ENCODE measurements at places on chromosomes 2 and 18. TPM values are rescaled to one million over a fixed set of nuclear protein-coding genes. Genes with fewer than 3 reads are reported as not detected.

The FAM237A gene
- total RNA-seq, result not detected

GRCh38 chr2:199465390-199465789, 7.7 kb upstream of the SATB2 start:
- ATAC-seq, result no peak

DNA sequence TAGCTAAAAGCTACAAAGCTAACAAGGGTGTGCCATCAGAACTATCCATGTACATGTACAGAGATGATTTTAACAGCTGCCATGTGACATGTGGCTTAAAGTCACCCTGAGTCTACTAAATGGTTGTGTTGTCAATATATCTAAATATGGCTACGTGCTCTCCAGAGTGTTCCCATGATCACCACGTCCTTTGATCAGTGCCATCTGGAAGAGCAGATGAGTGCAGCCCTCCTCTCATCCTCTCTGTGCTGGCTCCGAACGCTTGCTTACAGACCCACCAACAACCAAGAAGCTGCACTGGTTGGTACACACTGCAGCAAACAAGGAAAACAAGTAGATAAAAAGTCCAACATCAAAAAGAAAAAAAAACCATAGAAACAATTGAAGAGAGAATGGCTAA, 88.6 kb upstream of the NARS1 start:
- ATAC-seq, result no peak

GRCh38 chr2:2704428-2705090, 373.5 kb upstream of the MYT1L start:
- no peak for ATAC-seq

- ATAC-seq, result no peak
Observed at GRCh38 chr2:226066391-226066790, 666.9 kb downstream of the NYAP2 start.

DNA sequence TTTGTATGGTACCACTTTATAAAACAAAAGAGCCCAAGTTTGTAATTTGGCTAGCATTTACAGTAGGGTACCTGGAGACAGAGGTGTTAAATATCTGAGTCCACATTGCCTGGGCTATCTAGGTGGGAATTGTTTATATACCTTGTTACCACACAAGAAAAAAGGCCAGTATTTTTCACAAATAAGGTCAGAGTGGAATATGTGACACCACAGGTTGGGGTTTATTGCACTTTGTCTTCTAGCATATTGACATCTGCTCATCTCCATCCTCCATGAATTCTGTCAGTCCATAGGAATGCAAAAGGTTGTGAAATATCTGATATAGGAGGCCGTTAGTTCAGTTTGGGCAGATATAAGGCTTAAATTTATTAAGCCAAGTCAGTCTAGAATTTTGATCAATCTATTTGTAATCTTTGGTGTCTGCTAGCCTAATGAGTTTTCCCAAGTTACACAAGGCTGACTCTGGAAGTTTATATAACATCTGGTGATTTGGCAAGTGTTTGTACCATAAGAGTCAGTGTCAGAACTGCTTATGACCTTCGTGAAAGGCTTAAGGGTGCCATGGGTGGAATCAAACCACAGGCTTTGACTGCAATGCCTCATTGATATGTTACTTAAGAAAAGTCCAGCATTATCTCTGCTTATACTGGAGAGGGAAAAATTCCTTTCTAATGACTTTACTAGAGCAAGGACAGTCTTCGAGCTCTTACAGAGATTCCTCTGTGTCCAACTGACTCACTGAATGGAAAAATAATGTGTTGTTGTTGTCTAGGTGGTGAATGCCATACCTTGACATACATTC, 11.3 kb upstream of the DPP4 start:
- no peak for ATAC-seq

GRCh38 chr2:237384672-237385020, 29.3 kb downstream of the COL6A3 start:
- no peak for ATAC-seq

DNA sequence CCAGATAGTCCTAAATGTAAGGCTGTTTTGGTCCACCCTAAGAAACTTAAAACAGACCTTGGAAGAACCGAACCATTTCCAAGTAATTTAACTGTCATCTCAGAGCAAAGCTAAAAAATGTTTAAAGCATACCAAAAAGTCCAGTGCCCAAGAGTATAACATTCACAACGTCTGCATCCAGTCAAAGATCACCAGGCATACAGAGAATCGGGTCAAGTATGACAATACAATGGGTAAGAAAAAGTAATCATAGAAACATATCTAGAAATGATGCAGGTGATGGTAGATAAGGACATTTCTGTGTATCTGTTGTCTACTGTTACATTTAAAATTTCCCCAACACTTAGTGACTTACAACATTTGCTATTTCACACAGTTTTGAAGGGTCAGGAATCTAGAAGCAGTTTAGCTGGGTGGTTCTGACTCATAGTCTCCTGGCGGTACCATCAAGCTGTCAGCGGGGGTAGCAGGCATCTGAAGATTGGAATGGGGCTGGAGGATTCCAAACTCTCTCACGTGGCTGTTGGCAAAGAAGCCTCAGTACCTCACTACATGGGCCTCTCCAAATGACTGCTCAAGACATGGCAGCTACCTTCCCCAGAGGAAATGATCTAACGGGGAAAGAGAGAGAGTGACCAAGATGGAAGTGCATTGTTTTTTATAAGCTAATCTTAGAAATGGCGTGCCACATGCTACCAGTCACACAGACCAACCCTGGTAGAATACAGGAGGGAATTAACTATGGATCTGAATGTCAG, 36.6 kb upstream of the DYNC2LI1 start:
- ATAC-seq, result no peak

- ATAC-seq, result no peak
Observed at GRCh38 chr2:113010088-113010487, 4.8 kb downstream of the IL36A start.

DNA sequence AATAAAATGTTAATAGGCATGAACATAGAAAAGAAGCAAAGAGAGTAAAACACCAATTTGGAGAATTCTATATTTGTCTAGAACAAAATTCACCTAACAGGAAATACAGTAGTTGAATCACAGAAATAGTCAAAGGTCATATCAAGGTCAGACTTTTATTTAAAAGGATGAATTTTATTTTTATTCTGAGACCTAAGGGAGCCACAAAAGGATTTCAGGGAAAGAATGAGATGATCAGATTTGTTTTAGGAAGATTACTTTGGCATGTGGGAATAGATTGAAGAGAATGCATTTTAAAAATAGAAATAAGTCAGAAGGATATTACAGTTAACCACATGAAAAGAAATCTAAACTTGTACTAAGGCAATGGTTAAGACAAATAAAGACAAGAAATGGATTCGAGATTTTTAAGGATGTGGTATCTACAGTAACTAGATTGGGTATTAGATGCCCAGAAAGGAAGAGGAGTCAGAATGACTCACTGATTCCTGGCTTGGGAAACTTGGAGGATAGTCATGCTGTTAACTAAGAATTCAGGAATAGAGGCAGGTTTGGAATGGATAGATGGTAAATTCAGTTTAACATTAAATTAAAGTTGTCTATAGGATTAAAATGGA, 56.0 kb downstream of the METTL4 start:
- no peak for ATAC-seq

- no peak for ATAC-seq
Observed at GRCh38 chr2:174180165-174180724, 68.1 kb downstream of the OLA1 start.

The VWC2L gene
- not detected for total RNA-seq

The NEURL3 gene
- total RNA-seq, result 0.91 TPM

The SEPTIN2 gene
- total RNA-seq, result 180 TPM

- peak; percentile 90 for ATAC-seq
Observed at GRCh38 chr2:181106789-181107627, 126.6 kb downstream of the UBE2E3 start.

Measured in activated T-helper 17 cell treated with anti-CD3 and anti-CD28 coated beads, Interleukin-2, amount 50 U/mL, for 72 hours (primary cell).